ENCODE measurements at places on chromosomes 2 and 18. TPM values are rescaled to one million over a fixed set of nuclear protein-coding genes. Genes with fewer than 3 reads are reported as not detected.

GRCh38 chr2:138949517-138949916 lies 169.3 kb upstream of the NXPH2 start:
- no peaks in the 10 kb centered on the region for H3K4me1 ChIP-seq
- H3K27me3 ChIP-seq, result no peaks in the 10 kb centered on the region
- DNase-seq, result no peak

DNA sequence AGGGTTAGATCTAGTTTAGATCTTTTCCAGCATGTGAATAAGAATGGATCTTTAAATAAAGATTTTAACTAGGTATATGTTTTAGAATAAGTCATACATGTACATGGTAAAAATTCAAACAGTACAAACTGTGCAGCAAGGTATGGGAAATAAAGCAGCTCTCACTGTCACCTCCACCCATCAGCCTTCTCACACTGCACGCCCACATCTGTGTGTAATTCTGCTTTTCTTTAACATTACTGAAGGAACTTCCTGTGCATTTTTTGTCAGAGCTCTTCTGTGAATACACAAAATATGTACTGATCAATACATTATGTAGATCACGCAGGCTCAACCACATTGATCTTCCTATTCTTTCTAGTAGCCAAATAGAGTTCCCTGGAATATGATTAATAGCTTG lies 3.4 kb downstream of the CASP8 start:
- DNase-seq, result no peak
- H3K4me3 ChIP-seq, result no peak overlapping the region
- peak overlapping the region; percentile 37 for H3K27ac ChIP-seq
- H3K4me1 ChIP-seq, result peaks cover 53% of the 10 kb centered on the region
- H3K27me3 ChIP-seq, result no peaks in the 10 kb centered on the region

The MYOM1 gene
- 12.8 TPM for total RNA-seq

- no peak overlapping the region for H3K4me3 ChIP-seq
- no peak overlapping the region for H3K27ac ChIP-seq
- no peaks in the 10 kb centered on the region for H3K4me1 ChIP-seq
Measured at GRCh38 chr2:231161877-231162329, 36.5 kb upstream of the ARMC9 start.

- H3K36me3 ChIP-seq, result no peaks in the 10 kb centered on the region
- H3K4me3 ChIP-seq, result no peak overlapping the region
- DNase-seq, result no peak
- no peak overlapping the region for H3K27ac ChIP-seq
- no peaks in the 10 kb centered on the region for H3K4me1 ChIP-seq
- no peaks in the 10 kb centered on the region for H3K27me3 ChIP-seq
Measured at GRCh38 chr18:61770279-61770678, 122.5 kb downstream of the RNF152 start.

DNA sequence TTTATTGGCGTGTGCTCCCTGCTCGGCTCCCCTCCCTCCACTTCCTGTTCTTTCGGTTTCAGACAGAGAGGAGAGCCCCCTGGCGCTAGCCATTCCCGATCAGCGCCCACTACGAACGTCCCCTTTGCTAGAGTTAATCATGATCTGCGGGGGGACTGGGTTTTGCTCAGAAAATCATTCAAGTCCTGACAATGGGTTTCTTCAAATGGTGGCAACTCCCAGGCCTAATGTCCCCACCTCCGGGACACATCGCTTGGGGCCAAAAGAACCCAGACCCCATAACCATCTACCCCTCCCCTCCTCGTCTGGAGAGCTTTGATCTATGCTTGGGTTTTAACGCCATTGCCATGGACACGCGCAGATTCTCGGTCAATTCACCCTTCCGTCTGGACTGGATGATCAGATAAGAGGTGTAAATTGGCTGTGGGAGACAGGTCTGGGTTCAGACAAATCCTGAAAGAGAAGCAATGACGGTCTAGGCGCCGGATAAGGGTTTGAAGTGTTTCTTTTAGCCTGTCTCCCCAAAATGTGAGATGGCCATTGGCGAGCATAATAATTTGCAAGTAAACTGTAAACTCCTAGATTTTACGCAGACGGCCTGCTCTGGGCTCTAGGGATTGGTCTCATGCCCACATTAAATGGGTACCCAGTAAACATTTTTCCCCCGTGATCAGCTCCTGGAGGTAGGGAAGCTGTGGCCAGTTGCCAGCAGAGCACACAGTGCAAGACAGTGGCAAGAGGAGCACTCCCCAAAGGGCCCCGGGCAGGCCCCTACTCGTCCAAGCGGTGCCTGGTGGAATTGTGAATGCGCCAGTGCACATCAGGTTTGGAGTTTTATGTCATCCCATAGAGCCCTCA lies 4.7 kb downstream of the NRP2 start:
- no peaks in the 10 kb centered on the region for H3K36me3 ChIP-seq
- peak overlapping the region; percentile 70 for H3K4me3 ChIP-seq
- H3K4me1 ChIP-seq, result peaks cover 33% of the 10 kb centered on the region

The TUBA3E gene
- not detected for total RNA-seq

Data from B cell (primary cell).